ENCODE measurements at places on chromosomes 13 and 19.

- DNase-seq = no peak
Observed at GRCh38 chr13:76668141-76668540, 218.1 kb downstream of the KCTD12 start.

DNA sequence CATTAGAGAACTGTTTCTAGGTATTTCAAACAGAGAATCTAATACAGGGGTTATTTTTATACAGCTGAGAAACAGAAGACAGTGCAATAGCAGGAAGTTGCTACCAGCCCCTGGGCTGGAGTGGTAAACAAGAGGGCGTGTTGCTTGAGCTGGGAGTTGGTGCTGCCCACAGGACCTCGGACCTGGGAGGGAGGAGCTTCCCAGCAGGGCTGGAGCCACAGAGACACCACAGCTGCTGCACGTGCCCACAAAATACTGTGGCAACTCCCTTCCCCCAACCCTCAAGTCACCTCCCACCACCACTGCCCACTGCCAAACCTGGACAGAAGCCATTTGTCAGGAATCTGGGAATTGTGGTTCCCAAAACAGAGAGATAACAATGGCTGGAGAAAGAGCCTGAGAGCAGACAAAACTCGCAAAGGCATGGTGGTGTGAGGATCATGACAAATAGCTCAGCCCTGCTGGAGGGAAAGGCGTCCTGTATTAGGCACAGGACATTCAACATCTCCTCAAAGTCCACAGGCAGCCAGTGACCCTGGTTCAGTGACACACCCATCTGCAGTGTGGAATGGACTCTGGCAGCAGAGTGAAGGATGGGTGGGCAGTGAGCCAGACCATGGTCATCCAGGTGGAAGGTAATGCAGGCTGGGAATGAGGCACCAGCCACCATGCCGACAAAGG, 57.2 kb downstream of the SPATA13 start:
- no peak for DNase-seq

GRCh38 chr13:74194846-74195245, 60.6 kb upstream of the KLF12 start:
- no peak for DNase-seq

DNA sequence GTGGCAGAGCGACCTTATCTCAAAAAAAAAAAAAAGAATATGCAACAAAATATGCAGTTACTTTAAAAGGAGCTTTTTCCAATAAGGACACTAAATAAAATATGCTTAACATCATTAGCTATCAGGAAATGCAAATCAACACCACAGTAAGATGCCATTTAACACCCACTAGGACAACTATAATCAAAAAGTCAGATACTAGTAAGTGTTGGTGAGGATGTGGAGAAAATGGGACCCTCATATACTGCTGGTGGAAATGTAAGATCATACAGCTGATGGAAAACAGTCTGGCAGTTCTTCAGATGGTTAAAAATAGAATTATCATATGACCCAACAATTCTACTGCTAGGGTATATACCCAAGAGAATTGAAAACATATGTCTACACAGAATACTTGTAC, 24.5 kb upstream of the AKT2 start:
- DNase-seq = no peak
